Substantia nigra (tissue), 51 donors: ENCODE measurements at places on chromosomes 16 and 17.

- DNase-seq = no peak
Observed at GRCh38 chr16:59698346-59699020, 964.4 kb upstream of the GOT2 start.

GRCh38 chr17:2444382-2444781 lies 43.5 kb upstream of the MNT start:
- DNase-seq = no peak

DNA sequence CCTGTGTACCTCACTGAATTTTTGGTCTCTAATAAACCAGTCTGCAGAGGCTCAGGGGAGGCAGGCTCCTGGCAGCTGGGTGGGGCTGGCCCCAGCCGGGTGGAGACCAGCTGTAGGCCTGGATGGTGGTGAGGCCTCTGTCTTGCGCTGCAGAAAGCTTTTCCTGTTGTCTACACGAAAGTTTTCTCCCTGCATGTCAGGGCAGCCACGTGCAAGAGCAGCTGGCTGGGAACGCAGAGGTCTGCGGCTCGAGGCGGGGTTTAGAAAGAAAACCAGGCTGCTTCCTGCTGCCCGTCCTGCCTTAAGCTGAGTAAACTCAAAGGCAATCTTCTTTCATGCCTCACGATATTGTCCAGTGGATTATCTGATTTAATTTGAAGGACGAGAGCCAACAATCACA lies 2.4 kb downstream of the SERPINF1 start:
- no peak for DNase-seq

GRCh38 chr16:35510701-35511100 lies 2051.3 kb downstream of the TP53TG3F start:
- no peak for DNase-seq

DNA sequence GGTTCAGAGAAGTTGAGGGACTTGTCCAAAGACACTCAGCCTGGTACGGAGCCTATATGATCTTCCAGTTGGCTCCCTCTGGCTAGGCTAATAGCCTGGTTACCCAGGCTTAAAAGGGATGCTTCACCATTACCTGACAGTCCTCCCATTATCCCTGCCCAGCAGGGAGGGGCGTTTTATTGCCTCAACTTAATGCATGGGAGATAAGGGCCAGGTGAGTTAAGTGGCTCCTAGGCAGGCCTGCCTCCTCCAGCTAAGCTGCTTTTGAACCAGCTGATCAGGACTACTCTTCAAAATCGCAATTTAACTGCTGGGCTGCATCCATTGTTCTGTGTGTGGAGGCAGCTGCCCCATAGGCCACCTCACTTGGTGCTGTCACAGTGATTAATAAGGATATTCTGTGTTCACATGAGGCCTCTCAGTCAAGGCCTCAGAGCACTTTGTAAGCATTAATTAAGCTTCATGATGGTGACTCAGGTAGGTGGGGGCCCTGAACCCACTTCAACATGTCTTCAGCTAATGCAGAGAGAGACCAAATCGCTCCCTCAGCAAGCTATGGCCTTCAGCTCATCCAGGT lies 27.9 kb downstream of the SMPD3 start:
- DNase-seq = no peak

DNA sequence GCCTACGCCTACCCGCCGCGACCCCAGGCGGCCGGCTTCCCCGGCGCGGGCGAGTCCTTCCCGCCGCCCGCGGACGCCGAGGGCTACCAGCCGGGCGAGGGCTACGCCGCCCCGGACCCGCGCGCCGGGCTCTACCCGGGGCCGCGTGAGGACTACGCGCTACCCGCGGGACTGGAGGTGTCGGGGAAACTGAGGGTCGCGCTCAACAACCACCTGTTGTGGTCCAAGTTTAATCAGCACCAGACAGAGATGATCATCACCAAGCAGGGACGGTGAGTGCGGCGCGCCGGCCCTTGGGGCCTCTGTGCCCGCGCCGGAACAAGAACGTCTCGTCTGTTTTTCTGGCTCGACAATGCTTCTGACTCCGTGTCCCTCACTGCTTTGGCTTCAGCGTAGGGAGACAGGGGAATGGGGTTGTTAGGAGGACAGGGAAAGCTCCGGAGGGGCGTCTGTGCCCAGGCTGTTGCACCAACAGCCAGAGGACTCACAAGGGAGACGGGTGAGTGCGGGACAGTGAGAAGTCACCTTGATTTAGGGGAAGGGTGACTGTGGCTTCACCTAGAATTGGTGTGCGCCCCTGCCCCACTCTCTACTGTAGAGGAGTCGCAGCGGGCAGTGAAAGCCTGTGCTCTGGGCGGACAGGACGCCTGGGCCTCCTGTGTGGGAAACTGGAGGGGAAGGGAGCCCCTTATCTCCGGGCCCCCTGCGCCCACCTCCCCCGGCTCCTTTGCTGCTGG lies 806 bp downstream of the TBX21 start:
- DNase-seq = no peak

DNA sequence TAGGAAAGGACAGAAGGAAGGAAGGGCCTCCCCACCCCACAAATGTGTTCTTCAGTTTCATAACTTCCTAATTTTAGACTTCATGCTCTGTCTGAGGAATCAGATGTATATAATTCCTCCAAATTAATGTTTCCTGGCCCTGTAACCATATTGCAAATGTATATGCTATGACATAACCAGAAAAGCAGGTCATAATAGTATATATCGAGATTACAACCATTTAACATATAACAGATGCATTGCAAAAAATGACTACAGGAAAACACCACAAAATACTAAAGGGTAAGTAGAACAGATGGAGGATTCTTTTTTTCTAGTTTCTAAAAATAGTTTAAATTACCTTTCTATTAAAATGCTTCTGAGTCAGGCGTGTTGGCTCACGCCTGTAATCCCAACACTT lies 3.1 kb upstream of the EXOC7 start:
- DNase-seq = no peak

- DNase-seq = no peak
Observed at GRCh38 chr16:89920723-89921122, 2.1 kb downstream of the MC1R start.

DNA sequence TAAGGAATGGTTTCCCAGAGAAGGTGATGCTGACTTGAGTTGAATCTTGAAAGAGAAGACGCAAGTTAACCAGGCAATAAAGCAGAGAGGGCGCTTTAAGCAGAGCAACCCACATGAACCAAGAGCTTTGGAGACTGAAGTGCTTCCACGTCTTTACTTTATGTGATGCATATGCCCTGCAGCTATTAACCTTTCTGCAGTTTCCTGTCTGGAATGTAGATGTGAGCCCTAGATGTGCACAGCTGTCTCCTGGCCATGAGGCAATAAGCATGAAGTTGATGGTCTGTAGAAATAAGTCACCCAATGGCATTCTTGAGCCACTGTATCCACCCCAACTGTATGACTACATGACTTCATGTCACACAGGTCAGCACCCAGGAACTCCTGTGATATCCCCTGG lies 5.7 kb upstream of the CHST4 start:
- no peak for DNase-seq

DNA sequence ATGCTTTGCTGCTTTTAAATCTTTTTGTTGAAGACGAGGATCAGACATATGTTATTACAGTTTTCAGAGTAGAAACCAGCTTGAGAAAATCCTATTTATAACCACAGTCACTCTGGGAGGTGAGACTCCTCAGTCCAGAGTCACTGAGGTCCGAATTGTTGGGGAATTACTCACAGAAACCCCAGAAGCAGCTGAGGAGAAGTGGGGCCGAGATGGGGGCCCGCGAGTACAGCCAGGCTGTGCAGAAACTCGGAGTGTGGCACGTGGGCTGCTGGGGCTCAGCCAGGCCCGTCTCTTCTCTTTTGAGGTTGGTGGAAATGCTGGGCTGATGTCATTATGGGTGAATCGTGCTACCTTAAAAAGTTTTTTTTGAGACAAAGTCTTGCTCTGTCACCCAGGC lies 14.4 kb upstream of the GNG13 start:
- no peak for DNase-seq

GRCh38 chr17:49013311-49014213 lies 16.4 kb downstream of the IGF2BP1 start:
- no peak for DNase-seq

GRCh38 chr17:7014995-7015958 lies 2.9 kb downstream of the RNASEK start:
- no peak for DNase-seq

DNA sequence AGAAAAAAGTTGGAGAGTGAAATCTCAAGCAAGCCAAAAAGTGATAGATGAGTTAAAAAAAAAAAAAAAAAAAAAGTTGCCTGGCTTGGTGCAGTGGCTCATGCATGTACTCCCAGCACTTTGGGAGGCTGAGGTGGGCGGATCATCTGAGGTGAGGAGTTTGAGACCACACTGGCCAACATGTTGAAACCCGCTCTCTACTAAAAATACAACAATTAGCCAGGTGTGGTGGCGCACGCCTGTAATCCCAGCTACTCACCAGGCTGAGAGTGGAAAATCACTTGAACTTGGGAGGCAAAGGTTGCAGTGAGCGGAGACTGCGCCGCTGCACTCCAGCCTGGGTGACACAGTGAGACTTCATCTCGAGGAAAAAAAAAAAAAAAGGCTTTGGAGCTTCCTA lies 668.8 kb downstream of the WWOX start:
- no peak for DNase-seq

GRCh38 chr16:61014869-61015268 lies 1021.4 kb downstream of the CDH8 start:
- no peak for DNase-seq

DNA sequence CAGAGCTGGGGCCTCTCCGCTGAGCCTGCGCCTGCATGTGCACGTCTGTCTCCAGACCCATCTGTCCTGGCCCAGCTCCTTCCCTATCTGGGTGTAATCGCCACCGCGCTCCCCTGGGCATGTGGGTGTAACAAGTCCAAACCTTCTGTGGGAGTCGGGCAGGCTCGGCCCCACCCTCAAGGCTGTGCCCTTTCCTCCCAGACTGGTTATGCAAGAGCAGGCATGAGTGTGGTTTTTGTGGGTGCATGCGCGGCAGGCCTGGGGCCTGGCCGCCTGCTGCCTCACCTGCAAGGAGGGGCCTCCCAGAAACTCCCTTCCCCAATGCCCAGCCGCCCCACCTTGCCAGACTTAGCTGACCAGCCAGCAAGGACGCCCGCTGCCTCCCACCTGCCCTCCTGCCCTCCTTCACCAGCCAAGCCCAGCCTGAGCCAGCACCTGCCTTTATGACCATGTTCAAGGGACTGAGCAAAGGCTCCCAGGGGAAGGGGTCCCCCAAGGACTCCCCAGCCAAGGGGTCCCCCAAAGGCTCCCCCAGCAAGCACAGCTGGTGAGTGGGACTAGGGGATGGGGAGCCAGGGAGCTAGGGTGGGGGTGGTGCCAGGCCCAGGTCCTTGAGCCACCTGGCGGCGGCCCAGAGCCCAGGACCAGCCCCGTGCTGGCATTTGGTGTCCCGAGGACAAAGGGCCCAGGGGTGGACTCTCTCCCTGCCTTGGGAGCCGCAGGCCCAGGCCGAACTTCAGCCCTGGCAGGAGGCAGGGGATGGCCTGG lies at the start of gene EVPLL:
Gene EVPLL, plus strand, starts transcription at position 342 of the 768 bp plus-strand sequence. CDS start 3,160 bp downstream, outside the sequence.
- DNase-seq = no peak

- no peak for DNase-seq
Observed at GRCh38 chr16:10300905-10301304, 85.0 kb upstream of the ATF7IP2 start.

- no peak for DNase-seq
Observed at GRCh38 chr17:42325026-42325425, 36.7 kb downstream of the STAT5A start.

DNA sequence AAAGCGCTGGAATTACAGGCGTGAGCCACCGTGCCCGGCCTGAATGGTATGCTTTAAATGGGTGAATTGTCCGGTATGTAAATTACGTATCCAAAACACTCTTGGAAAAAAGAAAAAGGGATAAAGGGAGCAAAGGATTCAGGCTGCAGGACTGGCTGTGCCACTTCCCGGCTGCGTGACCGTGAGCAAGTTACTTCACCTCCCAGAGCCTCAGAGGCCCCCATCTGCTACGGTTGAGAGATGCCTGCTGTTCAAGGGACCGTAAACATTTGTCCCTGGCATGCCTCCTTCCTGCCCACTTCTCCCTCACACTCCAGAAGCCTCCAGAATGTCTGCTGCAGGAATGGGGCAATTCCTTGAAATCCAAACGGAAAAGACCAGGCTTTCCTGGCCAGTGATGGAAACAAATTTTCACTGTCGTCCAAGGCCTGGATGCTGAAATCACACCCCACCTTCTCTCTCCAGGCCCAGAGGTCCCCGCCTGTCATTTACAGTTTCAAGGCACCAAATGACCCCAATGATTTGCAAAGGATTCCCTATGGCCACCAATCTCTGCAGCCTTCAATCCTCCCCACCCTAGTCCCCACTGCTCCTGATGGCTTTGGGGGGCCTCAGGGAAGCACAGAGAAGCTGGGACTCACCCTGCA lies 22.9 kb upstream of the LITAF start:
- no peak for DNase-seq

- no peak for DNase-seq
Observed at GRCh38 chr17:16456742-16457316, 35.2 kb downstream of the LRRC75A start.

DNA sequence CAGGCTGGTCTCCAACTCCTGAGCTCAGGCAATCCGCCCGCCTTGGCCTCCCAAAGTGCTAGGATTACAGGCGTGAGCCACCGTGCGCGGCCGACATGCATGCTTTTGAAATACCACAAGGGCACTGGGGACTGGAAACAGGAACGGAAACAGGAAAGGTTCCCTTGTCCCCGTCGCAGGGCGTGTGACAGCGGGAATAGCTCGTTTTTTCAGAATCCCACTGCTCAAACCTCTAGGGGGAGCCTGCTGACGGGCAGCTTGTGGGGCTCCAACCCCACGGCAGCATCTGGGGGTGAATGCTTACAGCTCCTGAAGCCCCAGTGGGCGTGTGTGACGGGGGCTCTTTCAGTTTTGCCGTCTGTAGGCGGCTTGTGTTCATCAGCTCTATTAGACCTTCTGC lies 18.8 kb upstream of the ASGR2 start:
- DNase-seq = no peak

GRCh38 chr17:61029181-61029580 lies 351.5 kb downstream of the BCAS3 start:
- no peak for DNase-seq

GRCh38 chr17:16215273-16215964 lies at the start of gene NCOR1:
Gene NCOR1 (minus strand): TSS chr17:16215534. CDS start chr17:16194569, 20,965 bp downstream.
- DNase-seq = peak; percentile 85

GRCh38 chr16:67884684-67885083 lies at the start of gene NRN1L:
Gene NRN1L (plus strand): TSS chr16:67884885. CDS start chr16:67884904, 19 bp downstream.
- DNase-seq = peak; percentile 85

DNA sequence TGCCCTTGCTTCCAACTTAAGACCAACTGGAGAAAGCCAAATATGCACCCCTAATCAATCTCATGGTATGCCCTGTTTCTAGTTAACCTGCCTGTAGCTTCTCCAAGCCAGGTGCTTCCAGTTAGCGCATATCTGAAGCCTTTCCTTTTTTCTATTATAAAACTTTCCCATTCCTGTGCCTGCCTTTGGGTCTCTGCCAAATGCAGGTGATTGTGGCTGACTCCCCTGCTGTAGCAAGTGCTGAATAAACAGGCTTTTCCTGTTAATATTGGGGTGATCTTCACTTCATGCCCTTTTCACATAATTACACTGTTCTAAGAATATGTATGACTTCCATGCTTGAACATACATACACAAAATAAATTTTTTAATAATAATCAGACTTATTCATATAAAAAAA lies 207.4 kb downstream of the TANC2 start:
- DNase-seq = no peak

DNA sequence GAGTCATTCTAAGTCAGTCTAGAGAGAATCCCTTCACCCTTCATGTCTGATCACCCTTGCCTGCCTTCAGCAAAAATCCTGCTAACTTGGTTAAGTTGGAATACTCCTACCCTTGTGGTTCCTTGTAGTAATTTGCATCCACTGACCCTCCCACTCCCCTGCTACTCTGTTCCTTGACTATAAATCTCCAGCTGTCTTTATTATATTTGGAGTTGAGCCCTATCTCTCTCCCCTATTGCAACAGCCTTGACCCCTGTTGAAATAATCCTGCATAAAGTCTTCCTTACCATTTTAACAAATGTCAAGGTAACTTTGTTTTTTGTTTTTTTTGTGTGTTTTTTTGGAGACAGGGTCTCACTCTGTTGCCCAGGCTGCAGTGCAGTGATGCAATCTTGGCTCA lies 590.1 kb downstream of the WWOX start:
- no peak for DNase-seq
